ENCODE measurements at places on chromosomes 7 and 10.

GRCh38 chr7:88109612-88110011 is 110.2 kb downstream of the SRI start:
- DNase-seq = no peak

DNA sequence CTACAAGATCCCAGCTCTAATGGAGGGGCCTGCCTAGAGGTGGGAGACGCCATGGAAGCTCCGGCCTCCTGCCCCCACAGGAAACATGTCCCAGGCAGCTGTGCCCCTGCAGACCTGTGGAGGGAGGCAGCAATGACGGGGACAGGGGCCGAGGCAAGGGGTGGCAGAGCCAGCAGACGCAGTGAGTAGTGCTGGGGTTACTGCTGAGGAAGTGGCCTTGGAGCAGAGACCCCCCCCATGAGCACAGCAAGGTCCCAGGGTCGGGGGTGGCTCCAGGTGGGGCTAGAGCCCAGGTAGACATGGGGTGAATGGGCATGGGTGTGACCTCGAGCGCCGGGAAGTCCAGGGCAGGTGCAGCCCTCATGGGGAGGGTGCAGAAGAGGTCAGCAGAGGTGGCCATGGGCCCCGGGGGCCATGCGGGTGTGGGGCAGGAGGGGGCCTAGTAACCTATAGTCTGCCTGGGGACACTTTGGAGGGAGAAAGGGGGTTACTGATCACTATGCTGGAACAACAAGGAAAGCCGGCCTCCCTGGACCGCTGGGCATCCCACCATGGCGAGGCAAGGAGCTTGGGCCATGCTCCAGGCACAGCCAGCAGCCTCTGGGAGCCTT is 45.5 kb downstream of the JAKMIP3 start:
- no peak for DNase-seq

DNA sequence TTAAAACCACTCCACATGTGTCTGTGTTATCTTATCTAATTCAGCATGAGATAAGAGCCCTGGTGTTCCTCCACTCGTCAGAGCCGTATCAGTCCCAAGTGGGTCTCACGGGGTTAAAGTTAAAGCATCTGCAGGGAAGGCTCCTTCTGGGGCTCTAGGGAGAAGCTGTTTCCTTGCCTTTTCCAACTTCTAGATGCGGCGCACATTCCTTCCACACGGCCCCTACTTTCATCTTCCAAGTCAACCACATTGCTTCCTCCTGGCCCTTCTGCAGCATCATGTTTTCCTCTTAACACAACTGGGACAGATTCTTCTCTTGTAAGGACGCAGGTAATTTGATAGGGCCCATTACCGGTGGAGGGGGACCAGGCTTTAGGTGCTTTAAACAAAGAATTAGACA is 620.1 kb upstream of the DPP6 start:
- DNase-seq = no peak

DNA sequence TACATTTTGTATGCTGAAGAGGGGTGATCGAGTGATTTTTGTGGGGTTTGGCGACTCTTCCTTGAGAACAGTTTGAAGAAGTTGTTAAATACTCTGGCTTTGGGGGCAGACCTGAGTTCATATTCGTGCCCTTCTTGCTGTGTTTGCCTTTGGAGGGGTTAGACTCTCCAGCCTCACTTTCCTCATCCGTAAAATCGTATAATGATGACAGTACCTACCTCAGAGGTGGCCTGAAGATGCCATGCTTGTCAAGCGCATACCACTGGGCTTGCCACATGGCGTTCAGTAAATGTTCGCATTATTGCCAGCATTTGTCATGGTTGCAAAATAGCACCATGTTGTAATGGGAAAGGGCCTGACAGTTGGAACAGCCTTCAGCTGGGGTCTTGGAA is 1.3 kb downstream of the STK17A start:
- peak; percentile 40 for DNase-seq

DNA sequence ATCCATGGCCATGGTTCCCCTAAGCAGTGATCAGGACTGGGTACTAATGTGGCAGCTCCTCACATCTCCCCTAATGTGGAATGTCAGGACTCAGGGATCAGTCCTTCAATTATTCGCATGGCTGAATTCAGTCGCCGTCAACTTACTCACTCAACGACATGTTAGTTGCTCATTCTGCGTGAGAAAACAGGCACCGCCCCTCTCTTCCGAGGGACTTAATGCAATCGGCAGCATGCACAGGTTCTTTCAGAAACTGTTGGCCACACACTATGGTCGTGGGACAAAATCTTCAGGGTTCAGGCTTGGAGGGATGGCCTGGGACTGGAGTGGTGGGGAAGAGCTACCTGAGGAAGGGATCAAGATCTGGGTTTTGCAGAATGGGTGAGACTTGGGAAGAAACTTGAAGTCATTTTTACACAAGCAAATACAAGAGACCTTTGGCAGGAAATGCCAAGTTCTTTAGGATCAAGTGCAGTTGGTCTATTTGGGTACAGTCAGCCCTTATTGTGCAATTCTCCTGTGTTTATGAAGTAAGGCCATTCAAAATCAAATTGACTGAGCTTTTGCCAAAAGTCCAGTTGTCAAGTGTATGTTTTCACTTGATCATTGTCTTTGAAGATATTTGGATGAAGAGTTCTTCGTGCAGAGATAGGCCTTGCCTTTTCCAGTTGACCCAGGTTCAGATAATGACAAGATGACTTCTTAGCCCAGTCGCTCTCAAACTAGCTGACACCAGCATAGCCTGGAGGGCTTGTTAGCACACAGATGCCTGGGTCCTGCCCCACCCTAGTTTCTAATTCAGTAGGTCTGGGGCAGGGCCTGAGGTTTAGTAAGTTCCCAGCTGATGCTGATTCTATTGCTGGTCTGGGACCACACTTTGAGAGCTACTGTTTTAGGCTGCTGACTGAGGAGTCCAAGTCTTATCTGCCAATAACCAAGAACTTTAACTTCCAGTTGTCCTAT is 48.5 kb downstream of the LRRC18 start:
- DNase-seq = no peak

All from hematopoietic multipotent progenitor cell treated with erythropoietin and hydrocortisone succinate and interleukin-3 and kit ligand, for 15 days (in vitro differentiated cells).